ENCODE measurements at places on chromosomes 12 and 14.

DNA sequence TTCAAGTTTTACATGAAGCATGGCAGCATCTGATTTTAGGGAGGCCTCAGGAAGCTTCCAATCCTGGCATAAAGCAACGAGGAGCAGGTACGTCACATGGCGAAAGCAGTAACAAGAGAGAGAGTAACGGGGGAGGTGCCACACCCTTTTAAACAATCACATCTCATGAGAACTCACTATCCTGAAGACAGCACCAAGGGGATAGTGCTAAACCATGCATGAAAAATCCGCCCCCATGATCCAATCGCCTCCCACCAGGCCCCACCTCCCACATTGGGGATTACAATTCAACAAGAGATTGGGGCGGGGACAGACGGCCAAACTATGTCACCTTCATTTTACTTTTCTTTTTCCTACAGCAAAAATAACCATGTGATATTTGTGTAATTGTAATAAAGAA is 7.2 kb upstream of the MAP3K9 start:
- DNase-seq = no peak

- peak; percentile 20 for DNase-seq
Measured at GRCh38 chr14:81464253-81465002, 64.3 kb upstream of the STON2 start.

GRCh38 chr12:125186471-125187147 is 121.4 kb downstream of the AACS start:
- DNase-seq = no peak

GRCh38 chr12:52832451-52832850 is 1.7 kb downstream of the KRT79 start:
- no peak for DNase-seq

- DNase-seq = no peak
Measured at GRCh38 chr12:124780336-124780735, 83.3 kb downstream of the SCARB1 start.

DNA sequence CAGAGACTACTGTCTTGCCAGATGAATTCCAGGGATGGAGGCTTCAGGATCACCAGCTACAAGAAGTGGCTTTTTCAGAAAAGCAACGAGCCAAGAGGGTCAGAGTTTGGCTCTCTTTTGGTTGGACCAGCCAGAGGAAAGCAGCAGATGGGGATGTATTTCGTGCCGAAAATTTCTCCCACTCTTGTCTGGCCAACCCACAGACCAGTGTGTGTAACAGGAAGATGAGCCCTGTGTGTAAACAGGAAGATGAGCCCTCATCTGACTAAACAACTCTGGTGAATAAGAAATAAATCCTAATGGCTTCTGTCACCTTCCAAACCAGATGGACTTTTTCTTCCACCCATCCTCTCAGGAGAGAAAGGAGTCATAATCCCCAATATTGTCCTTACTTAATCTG is 13.1 kb downstream of the GPR68 start:
- DNase-seq = no peak

GRCh38 chr14:103404032-103404918 is 19.1 kb downstream of the MARK3 start:
- DNase-seq = no peak

DNA sequence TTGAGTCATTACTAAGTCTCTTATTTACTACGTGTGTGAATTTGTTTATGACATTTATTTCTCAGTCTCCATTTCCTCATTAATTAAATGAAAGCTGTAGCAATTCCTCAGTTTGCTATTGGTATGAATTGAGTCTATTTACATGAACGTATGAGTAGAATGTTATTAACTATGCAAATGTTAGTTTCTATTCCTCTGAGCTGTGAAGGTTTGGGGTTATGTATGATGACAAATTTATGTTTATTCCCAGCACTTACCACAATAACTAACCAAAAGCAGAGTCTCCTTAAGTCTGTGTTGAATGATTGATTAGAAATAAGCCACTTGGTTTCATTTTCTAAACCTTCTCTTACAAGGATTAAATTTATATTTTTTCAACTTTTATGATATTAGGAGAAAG is 1340.9 kb downstream of the FSCB start:
- DNase-seq = no peak

DNA sequence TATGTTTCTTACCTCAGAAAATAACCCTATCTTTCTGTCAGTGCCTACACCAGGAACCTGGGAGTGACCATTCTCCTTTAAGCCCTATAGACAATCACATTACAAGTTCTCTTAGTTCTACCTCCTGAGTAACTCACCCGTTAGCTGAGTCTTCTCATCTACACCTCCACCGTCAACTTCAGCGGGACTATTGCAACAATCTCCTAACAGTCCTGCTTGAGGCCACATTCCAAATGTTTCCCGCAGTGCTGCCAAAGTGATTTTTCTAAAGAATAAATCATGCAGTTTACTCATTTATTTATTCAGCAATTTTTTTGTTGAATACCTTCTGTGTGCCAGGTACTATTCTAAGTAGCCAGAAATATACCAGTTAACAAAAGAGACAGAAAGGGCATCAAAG is 285.0 kb upstream of the GRIP1 start:
- no peak for DNase-seq

GRCh38 chr12:91139286-91139685 is 28.0 kb upstream of the LUM start:
- no peak for DNase-seq

DNA sequence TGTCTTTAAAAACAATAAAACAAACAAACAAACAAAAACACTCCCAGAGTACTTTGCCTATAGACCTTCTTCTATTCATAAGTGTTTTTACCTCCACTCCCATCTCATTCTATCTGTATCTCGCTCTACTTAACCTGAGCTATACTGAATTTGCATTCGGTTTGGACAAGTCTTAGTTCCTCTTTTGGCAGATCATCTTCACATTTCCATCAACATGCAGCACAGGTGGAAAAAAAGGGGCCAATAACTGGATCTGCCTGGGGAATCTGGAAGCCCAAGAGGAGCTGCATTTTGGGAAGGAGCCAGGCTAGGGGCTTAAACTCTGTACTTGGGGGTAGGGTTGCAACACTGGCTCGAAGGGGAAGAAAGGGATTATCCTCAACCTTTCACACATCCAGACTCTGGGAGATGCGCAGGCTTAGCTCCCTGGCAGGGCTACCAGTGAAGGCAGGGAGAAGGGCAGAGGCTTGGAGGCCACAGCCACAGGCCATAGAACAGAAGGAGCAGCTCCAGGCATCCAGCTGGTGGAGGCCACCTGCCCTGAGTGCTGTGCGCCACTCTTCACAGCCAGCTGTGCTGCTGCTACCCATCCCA is 4.1 kb downstream of the NINJ2 start:
- no peak for DNase-seq

DNA sequence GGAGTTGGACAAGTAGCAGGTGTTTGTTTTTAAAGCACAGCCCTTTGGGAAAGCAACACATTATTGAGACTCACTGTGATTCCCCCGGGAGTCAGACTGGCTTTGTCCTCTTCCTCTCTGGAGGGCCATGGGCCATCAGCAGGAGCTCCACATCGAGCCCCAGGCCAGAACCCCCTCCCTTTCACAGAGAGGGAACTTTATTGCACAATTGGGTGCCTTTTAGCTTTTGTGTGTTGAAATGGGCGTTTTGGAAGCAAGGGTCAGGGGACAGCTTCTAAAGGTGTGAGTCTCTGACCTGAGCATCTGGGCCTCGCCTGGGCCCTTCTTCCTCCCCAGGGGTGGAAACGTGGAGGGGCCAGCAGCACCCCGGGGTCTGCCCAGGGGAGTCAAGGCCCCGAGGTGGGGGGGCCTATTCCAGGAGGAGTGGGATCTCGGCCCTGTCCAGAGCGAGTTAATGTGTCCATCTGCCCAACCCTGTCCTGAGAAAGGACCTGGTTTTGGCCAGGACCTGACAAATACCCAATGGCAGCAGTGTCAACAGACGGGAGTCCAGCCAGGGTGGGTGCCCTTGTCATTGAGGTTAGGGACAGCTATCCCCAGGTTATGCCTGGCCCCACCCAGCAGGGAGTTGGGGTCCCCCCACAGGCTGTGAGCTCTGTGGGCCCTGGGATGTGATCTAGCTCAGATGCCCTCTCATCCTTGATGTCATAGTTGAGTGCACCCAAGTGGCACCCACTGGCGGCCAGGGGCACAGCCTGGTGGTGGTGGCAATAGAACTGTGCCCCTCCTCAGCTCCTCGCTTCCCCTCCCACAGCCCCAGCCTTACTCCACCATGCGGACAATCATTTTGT is 37.1 kb downstream of the SLC8B1 start:
- DNase-seq = no peak

- no peak for DNase-seq
Measured at GRCh38 chr12:1993871-1994371, 10.3 kb downstream of the DCP1B start.

DNA sequence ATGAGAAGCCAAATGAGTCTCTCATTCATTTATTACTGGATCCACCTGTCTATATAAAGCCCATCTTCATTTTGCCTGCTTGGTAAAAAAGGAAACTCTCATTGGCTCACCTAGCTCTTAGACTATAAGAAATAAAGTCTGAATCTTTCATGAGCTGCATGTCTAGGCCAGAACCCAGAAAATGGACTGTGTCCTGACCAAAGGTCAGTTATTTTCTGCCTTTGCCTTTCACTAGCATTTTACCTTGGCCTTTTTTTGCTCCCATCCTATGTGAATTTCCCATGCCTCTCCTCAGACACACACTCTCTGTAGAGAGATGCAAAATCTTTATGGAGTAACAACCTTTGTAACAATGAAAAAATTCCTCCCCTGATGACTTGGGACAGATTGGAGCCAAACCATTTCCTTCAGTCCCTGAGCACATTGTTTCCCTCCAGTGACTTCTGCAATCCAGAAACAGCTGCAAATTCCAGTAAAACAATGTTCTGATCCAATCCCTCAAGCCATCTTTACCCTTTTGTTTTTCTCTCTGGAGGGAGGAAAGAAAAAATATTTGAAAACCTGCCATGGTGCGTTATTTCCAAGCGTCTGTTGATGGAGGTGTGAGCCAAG is 33.6 kb upstream of the MAP3K9 start:
- no peak for DNase-seq

GRCh38 chr14:99808515-99808914 is 15.3 kb downstream of the EML1 start:
- DNase-seq = no peak

DNA sequence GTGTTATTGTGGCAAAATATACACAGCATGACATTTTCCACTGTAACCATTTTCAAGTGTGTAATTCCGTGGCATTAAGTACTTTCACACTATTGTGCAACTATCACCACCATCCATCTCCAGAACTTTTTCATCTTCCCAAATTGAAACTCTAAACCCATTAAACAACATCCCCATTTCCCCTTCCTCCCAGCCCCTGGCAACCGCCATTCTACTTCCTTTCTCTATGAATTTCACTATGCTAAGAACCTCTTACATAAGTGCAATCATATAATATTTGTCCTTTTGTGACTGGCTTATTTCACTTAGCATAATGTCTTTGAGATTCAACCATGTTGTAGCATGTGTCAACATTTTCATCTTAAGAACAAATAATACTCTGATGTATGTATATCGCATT is 67.8 kb upstream of the PYGL start:
- no peak for DNase-seq

- DNase-seq = no peak
Measured at GRCh38 chr12:113325916-113326315, 9.0 kb downstream of the SLC8B1 start.

- DNase-seq = no peak
Measured at GRCh38 chr12:9041321-9041720, 52.0 kb downstream of the KLRG1 start.

GRCh38 chr14:70188659-70189455 is at the start of gene SLC8A3:
Gene SLC8A3 (minus strand): TSS chr14:70188951. CDS start chr14:70168422, 20,529 bp downstream.
- DNase-seq = peak; percentile 30

GRCh38 chr12:102643879-102644575 is 163.7 kb upstream of the IGF1 start:
- DNase-seq = no peak

- no peak for DNase-seq
Measured at GRCh38 chr12:68602720-68603119, 8.0 kb upstream of the RAP1B start.

DNA sequence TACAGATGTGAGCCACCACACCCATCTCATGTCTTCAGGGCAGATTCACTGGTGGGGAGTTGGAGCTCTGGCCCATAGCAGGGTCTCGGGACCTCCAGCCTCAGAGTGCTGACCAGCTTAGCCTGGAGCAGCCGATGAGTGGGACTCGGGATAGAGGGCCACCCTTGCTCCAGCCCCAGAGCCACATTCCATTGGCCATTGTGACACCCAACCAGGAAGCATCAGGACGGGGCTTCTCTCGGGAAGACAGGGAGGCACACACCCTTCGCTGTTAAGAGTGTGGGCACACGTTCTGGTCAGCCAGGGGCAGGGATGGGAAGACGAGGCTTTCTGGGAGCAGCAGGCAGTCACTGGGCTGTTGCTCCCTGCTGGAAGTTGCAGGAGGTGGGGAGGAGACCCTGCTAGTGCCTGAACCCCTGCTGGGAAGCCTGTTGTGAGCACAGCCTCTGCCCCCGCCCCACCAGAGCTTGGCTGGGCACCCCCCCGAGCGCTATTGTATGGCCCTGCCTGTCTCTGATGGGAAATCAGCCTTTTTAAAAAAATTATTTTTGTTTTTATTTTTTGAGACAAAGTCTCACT is 1.6 kb downstream of the ADGRD1 start:
- no peak for DNase-seq

DNA sequence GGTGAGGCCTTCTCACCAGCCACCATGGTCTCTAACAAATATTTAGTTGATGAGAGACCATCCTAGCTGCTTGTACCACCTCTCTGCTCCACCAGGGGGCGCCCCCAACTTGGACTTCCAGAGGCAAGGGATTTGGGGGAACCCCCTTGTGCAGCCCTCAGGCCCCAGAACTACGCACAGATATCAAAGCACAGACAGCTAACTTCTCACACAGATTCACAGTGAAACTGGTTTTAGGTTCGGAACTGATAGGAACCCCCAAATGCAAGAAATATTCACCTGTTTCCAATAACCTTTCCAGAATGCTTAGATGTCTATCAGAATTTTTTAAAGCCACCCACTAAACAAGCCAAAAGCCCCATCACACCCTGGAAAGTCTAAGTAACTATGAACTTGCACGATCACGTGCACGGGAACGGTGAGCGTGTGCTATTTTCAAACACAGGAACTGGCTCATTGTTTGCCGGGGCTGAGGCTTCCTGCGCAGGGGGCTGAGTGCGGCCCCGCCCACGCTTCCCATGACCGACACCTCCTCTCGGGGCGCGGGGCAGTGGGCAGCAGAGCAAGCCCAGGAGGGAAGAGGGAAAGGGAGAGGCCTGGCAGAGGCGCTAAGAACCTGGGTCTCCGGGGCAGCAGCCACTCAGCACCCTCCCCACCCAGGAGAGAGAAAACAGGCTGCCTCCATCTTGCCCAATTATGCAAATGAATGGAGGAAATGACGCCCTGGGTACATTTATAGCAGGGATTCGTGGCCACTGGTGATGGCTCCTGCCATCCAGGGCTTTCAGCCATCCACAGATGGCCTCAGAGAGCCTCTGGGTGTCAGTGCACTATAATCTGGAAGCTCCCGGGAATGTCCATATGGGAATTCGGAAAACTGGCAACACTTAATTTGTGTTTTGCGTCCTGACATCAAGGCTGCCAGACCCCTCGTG is 79.4 kb upstream of the GPR68 start:
- peak; percentile 65 for DNase-seq

GRCh38 chr12:8675591-8676036 is 13.0 kb upstream of the MFAP5 start:
- no peak for DNase-seq

GRCh38 chr12:57835366-57836288 is 10.9 kb downstream of the CTDSP2 start:
- no peak for DNase-seq

Data from SHP77 (cell line).